COR-L47 (cell line): ENCODE measurements at places on chromosomes 2 and 18.

- DNase-seq = peak; percentile 66
Observed at GRCh38 chr18:63319383-63320122, at the start of gene BCL2. BCL2 (minus strand) TSS chr18:63319769.

DNA sequence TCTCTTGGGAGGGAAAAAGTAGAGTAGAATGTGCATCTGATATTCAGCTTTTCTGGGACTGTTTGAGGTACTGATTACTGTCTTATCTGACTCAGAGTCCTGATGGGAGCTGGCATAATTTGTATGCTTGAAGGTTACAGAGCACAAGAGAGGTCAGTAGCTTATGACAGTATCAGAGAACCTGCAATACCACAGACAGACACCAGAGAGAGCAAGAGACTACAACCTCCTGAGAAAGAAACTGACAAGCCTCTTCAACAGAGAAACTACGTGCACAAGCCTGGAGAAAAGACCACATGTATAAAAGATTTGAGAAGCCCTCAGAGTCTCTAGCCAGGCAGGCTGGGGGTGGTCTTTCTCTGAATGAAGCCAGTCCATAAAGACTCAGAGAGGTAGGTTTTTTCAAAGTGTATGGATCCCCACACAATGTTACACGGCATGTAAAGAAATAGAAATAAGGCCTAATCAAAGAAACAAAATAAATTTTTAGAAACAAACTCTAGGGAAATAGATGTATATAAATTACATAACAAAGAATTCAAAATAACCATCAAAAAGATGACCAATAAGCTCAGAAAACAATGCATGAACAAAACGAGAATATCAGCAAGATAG, 568.3 kb downstream of the LRRTM4 start:
- peak; percentile 47 for DNase-seq

DNA sequence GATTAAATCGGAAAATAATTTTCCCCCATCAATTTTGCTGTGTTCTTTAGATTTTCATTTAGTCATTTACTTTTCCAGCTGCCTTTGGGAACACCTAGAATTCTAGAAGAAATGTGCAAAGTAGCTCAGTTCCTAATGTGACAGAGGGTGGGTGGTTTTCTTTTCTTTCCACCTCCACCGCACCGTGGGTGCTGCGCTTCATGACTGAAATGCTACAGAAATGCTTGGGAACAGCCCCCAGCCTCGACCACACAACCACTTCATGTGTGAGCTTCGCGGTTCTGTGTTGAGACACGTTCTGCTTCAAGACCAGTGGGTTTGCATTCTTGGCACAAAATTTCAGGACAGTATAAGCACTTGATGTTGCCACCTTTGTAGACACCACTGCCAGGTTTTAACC, 30.9 kb downstream of the E2F6 start:
- no peak for DNase-seq

GRCh38 chr2:179661986-179662385, 199.4 kb downstream of the ZNF385B start:
- DNase-seq = no peak

DNA sequence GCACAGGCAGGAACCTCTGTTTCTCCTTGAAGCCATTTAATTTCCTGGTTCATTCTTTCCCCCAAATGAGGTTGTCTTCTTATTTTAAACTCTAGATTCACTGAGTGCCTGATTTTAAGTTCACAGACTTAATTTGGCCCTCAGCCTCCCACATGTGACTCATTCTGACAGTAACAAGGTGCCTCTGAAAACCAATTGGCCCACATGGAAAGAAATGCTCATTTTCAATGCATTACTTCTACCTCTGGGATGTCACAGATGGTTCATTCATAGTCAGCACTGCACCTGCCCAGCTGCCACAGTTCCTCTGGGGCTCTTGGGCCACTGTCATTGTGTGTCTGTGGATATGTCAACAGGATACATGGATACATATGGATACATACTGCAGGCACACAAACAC, 140.4 kb upstream of the CAPN13 start:
- no peak for DNase-seq
